ENCODE measurements at places on chromosomes 6 and 20.
A peak's percentile ranks its signal among the peaks of the same experiment; 100 is the strongest.

DNA sequence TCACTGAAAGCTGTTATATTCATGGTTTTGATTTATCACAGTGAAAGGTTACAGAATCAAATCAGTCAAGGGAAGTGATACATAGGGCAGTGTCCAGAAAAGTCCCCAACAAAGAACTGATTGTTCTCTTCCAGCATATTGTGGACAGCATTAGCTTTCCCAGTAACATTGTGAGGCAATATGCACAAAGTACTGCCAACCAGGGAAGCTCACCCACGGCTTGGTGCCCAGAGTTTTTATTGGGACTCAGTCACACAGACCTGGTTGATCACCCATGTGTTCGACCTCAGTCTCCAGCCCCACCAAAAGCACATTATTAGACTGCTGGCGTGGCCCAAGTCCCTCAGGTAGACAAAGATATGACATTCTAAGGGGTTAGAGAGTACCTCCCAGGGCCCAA lies 76.0 kb downstream of the LCA5 start:
- DNase-seq: no peak

- no peak for DNase-seq
These were observed 670.6 kb downstream of the CD109 start for GRCh38 chr6:74366634-74367033.

DNA sequence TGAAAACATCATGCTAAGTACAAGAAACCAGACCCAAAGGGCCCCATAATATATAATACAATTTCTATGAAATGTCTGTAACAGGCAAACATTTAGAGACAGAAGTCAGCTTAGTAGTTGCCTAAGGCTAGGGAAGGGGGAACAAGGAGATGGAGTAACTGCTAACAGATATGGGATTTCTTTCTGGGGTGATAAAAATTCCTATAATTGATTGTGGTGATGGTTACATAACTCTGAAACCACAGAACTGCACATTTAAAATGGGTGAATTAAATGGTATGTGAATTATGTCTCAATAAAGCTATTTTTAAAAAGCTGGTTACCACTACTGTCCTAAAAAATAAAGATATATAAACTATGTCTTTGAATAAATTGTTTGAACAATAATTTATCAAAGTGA lies 3.2 kb downstream of the CEP162 start:
- DNase-seq: no peak

DNA sequence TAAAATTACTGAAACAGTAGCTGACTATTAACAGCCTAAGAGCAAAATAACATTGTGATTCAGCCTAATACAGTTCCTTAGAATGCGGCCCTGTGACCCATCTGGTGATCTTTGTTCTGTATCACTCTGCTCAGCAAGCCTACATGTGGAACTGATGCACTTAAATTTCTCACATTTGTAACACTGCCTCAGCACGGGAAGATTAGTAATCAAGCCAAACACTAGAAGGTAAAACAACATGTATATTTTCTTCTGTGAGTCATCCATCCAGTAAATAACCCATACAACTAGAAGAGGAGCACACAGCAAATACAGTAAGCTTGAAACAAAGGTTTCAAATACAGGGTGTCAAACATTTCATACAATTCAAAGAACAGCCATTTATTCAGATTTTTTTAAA lies 189.7 kb upstream of the NOX3 start:
- no peak for DNase-seq

- no peak for DNase-seq
These were observed 2.4 kb upstream of the CDH4 start for GRCh38 chr20:61249626-61250025.

DNA sequence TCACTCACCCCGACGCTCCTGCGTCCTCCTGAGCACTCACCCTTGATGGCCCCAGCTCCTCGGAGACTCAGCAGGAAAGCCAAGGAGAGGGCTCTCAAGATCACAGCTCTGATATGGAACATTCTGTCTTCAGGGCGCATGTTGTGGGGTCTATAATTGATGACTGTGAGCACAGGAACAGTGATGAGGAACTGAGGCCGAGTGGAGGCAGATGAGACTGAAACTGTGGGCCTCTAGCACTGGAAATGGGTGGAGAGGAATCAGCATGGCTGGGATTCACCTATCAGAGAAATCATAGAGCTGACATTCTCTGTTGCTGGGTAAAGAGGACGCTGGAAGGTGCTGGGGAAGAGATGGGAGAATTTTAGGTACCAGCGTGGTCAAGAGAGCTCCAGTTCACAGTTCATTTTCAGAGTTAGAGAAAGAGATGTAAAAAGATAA lies at the start of gene HLA-DPA1:
HLA-DPA1 (minus strand) TSS at position 219 of the 441 bp plus-strand sequence.
- peak; percentile 71 for DNase-seq

DNA sequence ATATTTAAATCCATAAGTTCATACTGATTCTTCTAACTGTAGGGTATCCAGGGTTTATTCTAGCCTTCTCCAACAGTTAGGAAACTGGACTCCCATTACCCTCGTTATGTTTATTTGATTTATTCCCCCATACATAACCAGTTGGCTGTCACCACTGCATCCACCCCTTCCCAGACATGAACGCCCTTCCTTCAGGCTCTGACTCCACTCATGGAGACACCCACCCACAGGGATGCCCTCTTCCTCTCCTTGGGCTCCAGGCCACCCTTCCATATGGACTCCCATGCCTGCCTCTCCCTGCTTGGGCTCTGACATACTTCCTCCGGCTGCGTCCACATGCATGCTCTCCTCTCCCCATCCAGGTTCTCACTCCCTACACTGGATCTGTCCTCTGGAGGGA lies 124.0 kb downstream of the FIG4 start:
- DNase-seq: no peak

DNA sequence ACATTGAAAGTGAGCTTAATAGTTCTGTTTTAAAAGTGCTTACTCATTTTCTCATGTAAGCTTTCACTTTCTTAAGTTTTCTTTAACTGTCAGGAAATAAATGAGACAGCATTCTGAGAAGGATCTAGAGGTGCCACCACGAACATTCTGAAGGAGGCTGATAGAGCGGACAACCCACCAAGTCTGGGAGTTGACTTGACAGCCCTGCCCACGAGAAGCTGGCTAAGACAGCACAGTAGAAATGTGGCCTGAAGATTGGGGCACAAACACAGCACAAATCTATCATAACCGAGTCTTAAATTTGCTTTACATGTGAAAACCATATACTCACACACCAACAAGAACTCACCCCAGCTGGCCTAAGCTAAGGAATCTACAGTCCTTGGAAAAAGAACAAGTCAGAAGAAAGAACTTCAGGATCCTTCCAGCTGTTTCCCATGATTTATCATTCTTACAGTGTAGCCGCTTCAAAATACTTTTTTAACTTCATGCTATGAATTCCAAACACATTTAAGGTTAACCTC lies 144.2 kb upstream of the TNFAIP3 start:
- DNase-seq: no peak

GRCh38 chr6:167750956-167751358 lies 75.8 kb upstream of the AFDN start:
- no peak for DNase-seq

- peak; percentile 28 for DNase-seq
These were observed 184.3 kb upstream of the CST7 start for GRCh38 chr20:24764794-24765202.

DNA sequence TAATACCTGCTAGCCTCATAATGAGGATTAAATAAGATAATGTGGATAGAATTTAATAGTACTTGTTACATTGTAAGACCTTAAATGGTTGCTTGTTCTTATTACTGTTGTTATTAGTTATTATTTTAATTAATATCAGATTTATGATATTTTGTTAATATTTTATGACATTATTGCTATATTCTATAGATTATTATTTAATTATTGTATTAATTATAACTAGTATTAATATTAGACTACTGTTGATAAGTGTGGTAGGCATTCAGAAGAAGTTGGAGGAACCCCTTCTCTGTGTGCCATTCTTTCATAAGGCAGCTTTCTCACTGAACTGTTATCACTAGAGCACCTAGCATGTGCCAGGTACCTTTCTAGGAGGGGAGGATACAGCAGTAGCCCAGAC lies 2.6 kb upstream of the NEDD9 start:
- no peak for DNase-seq

DNA sequence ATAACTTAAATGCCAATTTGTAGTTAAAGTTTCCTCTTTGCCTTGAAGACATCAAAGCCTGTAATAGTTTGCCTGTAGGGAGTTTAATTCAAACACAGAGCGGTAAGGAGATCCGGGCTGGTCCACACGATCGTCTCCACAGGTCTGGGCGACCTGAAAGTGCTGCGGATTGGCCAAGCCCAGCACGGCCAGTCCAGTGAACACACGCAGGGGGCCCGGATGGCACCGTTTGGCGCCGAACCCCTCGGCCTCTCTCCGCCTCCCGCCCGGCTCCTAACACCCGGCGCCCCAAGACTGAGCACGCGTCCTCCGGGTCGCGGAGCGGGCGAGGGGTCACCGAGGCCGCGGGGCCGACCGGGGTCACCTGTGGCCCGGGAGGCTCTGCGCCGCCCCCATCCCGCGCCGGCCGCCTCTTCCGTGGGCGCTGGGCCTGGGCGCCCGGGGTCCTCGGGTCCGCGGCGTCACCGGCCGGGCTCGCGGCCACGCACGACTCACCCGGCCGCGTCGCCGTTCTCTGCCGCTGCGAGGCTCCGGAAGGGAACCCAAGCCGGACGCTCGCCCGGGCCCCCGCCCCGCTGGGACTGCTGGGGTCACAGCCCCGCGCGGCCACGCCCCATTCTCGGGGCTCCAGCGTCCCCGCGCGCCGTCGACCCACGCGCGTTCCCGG lies 481 bp downstream of the SERPINB6 start:
- DNase-seq: peak; percentile 82

GRCh38 chr6:145258122-145258521 lies 477.2 kb downstream of the EPM2A start:
- no peak for DNase-seq

- DNase-seq: no peak
These were observed 24.9 kb downstream of the SASH1 start for GRCh38 chr6:148367411-148368024.

GRCh38 chr20:47233333-47234188 lies 122.9 kb downstream of the ZMYND8 start:
- no peak for DNase-seq

GRCh38 chr20:16241911-16242310 lies 331.3 kb downstream of the KIF16B start:
- no peak for DNase-seq

DNA sequence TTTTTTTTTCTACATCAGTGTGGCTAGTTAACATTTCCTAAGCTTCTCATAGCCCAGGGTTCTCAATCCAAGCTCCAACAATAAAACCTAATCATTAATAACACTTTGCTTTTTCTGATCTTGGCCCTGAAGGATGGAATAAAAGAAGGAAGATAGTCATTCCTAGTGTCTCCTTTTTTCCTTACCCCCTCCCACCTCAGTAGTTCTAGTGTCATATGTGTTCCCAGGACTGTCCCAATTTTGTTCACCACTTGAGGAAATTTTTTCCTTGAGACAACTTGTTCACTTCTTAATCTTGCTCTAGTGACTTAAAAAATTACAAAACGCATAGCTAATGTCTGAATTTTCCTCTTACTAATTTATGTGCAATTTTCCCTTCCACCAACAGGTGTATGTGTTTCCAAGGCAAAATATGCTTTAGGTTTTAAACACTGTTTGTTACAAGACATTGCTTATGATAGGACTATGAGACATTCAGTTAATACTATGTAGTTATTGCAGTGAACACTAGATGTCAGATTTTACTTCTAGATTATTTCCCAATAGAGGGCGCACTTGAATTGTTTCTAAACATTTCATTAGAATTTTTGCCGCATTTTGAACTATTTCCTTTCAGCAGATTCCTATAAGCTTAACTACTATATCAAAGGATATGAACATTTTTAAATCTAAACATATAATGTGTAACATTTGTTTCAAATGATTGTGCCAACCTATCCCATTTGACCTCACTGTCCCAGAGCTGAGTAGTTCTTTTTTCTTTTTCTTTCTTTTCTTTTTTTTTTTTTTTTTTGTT lies 18.5 kb upstream of the C6orf141 start:
- no peak for DNase-seq

- DNase-seq: no peak
These were observed 157.9 kb upstream of the MLN start for GRCh38 chr6:33961691-33962090.

- no peak for DNase-seq
These were observed 33.2 kb downstream of the ANKS1A start for GRCh38 chr6:34922177-34922663.

GRCh38 chr20:9147547-9148024 lies 78.7 kb downstream of the PLCB4 start:
- no peak for DNase-seq

DNA sequence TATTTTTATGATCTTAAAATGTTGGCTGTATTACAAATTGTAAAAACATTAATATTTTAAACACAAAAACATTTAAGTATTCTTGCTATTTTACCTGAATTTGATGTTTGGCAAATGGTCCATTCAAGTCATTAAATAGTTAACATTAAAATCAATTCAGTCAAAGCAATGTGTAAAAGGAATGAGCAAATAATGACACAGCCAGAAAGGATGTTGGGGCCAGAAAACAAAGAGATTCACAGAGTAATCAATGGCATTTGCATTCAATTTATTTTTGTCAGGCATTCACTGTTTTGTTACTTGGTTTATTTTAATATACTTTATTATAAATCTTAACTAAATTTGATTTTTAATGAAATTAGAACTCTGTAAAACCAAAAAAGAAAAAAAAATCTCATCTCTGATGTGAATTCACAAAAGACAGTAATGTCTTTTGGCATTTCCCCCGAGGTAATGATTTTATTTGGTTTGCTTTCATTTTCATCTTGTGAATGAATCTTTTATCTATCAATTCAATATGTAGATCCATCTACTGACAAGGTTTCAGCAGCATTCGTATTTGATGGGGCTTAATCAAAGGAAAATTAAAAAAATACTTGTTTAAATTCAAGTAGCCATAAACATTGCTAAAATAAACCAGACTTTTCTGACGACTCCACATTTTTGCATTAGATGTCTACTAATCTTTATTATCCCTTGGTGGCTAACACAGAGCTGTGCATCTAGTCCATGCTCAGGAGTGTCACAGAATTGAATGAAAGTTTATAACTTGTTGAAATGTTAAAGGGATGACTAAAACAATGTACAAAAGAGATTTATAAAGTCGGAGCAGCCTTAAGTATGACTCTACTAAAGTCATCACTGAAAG lies 866.7 kb upstream of the GJE1 start:
- DNase-seq: no peak

DNA sequence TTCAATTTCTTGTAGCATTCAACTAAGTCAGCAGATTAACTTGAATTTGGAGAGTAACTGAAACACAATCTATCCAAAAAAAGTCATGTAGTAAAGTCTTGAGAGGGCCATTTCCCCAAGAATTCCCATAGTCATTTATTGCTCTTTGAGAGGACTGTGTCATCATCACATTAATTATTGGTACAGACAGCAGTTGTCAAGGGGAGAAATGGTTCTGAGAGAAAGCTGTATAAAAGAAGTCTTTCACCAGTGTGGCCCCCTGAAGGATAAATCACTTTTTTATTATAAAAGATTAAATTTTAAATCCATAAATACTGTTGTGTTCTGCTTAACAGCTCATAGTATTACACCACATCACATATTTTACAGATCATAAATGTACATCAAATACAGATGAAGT lies 111.5 kb downstream of the KHDRBS2 start:
- DNase-seq: no peak

DNA sequence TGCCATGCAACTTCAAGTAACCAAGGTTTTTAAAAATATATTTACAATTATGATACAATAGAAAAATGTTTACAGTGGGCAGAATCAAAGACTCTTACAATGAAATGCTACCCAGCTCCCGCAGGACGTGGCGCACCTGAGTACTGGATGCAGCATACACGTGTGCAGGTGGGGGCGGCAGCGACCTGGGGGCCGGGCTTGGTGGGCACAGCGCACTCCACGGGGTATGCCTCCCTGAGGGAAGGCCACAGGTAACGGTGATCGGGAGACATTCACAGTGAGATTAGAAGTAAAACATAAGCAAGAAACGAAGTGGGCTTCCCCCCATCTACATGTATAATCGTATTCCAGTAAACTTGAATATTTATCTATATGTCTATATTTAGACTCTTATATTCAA lies 54.2 kb downstream of the WDR27 start:
- no peak for DNase-seq
